ENCODE measurements at places on chromosomes 16 and 17.

GRCh38 chr16:74700438-74701225 lies at the start of gene MLKL:
TSS of gene MLKL (minus strand) at chr16:74700862. CDS start at chr16:74695757, 5,105 bp downstream.
- DNase-seq, result peak; percentile 68

DNA sequence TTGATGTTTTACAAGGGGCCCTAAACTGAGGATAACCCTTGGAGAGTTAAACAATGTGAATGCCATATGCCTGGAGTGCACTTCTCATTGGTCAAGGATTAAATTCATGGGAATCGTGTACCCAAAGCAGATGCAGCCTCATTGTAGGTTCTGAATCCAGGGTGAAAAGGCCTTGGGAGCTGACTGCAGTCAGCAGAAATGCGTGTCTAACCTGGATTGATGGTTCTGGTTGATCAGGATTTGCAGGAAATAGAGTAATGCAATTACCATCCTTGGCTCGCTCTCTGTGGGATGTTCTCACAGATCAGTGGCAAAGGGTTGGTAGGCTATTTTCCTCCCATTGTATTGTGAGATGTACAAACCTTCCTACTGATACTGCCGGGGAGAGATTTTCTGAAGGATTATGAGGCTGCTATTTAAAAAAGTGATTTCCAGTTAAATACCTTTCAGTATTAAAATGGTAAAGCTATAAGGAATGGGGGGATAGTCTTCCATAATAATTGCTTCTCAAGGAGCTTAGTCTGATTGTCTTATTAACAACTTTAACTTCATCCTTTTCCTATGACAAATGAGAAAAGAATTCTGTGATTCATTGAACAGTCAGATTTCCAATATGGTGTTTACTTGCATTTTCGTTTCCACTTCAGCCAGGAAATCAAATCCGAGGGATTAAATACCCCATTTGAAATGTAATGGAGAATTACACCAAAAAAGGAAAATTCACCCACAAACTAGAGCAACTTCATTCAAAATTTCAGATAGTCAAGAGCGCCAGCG lies 1028.1 kb upstream of the EEF2KMT start:
- DNase-seq, result peak; percentile 50

- DNase-seq, result no peak
These were observed 2.3 kb downstream of the NUDT16L1 start for GRCh38 chr16:4695473-4696171.

DNA sequence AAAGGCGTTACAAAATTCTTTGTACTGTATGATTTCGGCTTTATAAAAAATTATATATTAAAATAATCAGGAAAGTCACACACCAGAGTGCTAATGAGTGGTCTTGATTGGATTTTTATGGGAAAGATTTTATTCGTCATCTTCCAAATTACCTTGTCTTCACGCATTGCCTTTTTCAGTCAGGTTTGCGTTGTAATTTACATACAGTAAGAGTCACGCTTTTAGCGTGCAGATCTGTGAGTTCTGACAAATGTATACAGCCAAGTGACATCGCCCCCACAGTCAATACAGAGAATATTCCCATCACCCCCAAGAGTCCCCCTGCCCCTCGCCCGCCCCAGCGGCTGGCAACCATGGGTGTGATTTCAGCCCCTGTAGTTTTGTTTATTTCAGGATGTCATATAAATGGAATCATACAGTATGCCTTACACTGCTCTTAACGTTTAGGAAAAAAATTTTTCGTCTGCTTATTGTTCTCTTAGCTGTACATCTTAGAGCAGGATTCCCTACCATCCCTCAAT lies 157.7 kb downstream of the CMIP start:
- no peak for DNase-seq

- DNase-seq, result no peak
These were observed 537.8 kb upstream of the CA10 start for GRCh38 chr17:52696362-52696761.

GRCh38 chr16:60328152-60328551 lies 1594.0 kb upstream of the GOT2 start:
- DNase-seq, result no peak

GRCh38 chr17:16994631-16995030 lies 22.7 kb upstream of the TNFRSF13B start:
- no peak for DNase-seq
